NCI-H1436 (cell line): ENCODE measurements at places on chromosomes 3 and 15.

DNA sequence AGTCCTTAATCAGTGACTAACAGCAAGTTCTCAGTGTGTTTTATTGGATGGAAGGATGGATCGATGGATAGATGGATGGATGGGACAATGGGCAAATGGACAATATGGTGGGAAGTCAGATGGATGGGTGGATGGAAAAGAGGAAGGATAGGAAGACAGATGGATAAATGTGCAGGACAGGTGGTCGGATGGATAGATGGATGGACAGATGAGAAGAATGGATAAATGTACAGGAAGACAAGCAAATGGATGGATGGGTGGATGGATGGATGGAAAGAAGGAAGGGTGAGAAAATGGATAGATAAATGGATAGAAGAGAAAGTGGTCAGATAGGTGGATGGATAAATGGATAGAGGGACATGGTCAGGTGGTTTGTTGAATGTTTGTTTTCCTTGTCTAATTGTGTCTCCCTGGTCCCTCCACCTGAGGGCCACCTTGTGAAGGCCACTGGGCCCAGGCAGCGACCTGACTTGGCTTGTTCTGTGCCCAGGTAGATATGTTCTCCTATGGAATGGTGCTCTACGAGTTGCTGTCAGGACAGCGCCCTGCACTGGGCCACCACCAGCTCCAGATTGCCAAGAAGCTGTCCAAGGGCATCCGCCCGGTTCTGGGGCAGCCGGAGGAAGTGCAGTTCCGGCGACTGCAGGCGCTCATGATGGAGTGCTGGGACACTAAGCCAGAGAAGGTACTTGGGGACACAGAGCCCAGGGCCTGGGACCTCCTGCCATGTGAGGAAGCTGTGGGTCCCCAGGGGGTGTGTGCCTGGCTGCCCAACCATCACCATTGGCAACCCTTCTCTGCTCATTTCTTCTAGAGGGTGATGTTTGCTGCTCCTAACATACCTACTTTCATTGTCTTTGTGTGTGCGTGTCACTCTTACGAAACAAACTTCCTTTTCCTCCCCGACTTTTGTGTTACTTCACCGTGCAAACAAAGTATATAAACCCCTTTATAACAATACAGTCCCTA lies 137.5 kb downstream of the LRRK1 start:
- no peak for DNase-seq

- no peak for DNase-seq
These were observed 170.4 kb downstream of the P3H2 start for GRCh38 chr3:189950258-189950657.

- no peak for DNase-seq
These were observed 71.7 kb upstream of the CFAP20DC start for GRCh38 chr3:59121346-59122144.

- no peak for DNase-seq
These were observed 19.1 kb downstream of the ZDHHC19 start for GRCh38 chr3:196192036-196192523.

GRCh38 chr15:74343797-74344127 lies 23.7 kb downstream of the CYP11A1 start:
- no peak for DNase-seq

- DNase-seq: no peak
These were observed 4.6 kb downstream of the SENP5 start for GRCh38 chr3:196872316-196872715.

- no peak for DNase-seq
These were observed 47.4 kb downstream of the UACA start for GRCh38 chr15:70715840-70716485.

DNA sequence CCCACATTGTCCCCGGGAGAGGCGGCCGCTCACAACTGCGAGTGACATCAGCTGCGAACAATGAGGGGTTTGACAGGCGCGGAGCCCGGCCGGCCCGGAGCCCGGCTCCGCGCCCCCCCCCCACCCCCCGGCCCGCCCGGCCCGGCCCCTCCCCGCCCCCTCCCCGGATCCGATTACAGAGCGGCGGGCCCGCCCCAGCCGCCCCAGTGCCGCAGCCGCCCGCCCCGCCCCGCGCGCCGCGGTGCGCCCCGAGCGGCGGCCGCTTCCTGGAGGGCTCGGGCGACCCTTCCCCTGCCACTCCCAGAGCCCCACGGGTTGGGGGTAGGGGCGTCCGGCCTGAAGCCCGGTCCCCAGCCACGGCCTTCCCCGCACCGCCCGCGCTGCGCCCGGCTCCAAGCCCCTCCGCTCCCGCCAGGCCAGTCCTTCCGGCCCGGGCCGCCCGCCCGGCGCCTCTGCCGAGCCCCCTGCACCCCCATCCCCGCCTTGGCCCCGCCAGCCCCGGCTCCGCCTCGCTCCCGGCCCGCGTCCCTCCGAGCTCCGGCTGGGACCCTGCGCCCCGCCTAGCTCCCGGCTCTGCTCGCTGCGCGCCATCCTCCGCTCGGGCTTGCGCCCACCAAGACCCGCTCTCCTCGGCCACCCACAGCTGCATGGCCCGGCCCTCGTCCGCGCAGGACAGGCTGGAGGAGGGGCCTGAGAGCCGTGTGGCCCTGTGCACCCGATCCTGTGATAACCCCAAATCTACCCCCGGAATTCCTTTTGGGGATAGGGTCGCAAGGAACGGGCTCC lies at the start of gene PCBP4:
PCBP4 (minus strand) TSS at position 71 of the 786 bp plus-strand sequence. CDS start 6,214 bp downstream, outside the sequence.
- no peak for DNase-seq

DNA sequence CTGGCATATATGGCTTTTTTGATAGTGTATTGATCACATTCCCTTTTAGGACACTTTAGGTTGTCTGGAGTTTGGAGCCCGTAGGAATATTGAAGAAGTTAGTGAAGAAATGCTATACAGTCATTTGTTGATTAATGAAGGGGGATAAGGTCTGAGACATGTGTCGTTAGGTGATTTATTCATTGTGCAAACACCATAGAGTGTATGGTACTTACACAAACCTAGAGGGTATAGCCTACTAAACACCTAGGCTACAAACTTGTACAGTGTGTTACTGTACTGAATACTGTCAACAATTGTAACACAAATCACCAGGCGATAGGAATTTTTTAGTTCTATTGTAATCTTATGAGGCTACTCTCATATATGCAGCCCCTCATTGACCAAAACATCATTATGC lies 3.3 kb downstream of the TPM1 start:
- no peak for DNase-seq

DNA sequence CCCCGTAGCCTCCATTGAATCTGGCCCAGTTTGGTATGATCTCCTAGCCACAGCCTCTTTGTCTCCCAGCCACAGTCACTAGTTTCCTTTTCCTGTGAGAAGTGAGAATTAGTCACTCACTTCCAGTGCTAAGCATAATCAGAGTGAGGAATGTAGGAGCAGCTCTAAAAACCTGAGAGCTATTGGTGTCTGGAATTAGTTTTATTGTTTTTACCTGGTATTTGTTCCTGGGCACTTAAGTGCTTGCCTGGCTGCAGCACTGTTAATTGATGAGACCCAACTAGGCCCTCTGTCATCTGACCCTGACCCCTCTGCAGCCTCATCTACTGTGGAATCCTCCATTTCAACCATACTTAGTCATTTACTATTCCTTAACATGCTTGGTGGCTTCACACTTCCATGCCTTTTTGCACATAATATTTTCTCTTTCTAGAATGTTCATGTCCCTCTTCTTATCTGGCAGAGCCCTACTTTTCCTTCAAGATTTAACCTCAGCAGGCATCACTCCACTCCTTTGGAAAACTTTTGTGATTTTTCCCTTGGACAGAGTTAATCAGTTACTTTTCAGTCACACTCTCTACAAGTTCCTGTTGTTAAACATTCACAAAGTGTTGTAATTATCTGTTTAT lies 48.8 kb downstream of the PDE8A start:
- no peak for DNase-seq

GRCh38 chr3:14598143-14598569 lies 53.4 kb upstream of the CCDC174 start:
- peak; percentile 15 for DNase-seq

- DNase-seq: no peak
These were observed 100.7 kb downstream of the CACNA2D3 start for GRCh38 chr3:54223063-54223462.

DNA sequence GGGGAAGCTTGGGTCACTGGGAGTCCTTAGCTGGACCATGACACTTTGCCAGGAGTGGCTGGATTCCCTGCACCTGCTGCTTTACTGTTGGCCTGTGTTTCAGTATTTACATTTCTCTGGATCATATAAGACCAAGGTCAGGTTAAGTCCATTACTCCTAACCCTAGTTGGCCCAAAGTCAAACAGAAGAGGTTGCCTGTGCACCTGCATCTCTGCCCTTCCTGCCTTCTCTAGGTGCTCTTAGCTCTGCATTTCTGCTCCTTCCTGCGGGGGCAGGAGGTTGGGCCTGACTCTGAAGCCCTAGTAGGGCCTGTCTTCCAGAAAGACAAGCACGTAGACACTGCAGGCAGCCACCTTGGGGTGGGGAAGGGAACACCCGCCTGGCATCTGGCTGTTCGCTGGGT lies 124.3 kb downstream of the RPLP1 start:
- DNase-seq: no peak

- no peak for DNase-seq
These were observed 3.3 kb downstream of the LYSMD4 start for GRCh38 chr15:99729920-99730319.

DNA sequence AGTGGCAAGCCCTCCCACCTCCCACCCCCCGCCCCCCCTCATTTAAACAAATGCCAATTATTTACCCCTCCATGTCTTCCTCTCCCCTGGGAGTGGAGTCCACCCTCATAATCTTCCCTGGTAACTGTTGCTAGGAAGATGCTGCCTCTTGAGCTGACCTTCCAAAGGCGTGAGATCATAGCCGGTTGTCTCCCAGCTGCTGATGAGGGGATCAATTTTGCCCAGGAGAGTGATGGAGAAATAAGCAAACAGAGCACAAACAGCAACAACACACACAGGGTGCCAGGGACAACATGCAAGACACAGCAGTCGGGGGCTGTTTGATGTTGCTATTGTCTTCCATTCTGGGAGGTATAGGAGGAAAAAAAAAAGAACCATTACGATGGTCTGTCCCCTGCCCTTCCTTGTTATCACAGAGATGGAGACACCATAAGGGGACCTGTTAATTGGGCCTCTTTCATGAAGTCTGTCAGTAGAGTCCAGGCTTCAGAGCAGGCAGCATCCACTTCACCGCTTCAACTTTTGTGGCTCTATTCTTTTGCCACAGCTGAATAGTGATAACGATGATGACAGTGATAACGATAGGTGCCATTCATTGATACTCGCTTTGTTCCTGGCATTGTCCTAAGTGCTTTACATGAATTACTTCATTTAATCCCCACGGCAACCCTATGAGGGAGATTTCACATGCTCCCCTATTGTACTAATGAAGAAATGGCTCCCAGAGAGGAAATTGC lies 76.9 kb upstream of the RGMA start:
- no peak for DNase-seq

- DNase-seq: no peak
These were observed 124.7 kb upstream of the CCNL1 start for GRCh38 chr3:157284688-157285087.

DNA sequence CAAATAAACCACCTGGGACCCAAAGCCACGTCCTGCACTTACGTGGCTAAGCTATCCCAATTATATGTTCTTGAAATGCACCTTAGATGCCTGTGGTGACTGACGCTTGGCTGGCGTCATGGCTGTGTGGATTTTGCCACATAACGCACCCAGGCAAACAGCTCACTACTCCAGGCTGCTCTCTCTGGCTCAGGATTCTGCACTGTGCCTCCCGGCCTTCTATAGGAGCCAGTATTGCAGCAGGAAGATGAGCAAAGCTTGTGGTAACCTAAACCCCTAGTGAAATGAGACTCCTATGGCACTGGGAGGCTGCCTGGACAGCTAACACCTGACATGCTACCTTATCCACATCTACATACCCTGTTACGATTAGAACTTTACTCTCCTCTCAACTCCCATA lies 179.3 kb downstream of the THRB start:
- DNase-seq: no peak

- no peak for DNase-seq
These were observed 168.3 kb downstream of the GHSR start for GRCh38 chr3:172279974-172280373.

DNA sequence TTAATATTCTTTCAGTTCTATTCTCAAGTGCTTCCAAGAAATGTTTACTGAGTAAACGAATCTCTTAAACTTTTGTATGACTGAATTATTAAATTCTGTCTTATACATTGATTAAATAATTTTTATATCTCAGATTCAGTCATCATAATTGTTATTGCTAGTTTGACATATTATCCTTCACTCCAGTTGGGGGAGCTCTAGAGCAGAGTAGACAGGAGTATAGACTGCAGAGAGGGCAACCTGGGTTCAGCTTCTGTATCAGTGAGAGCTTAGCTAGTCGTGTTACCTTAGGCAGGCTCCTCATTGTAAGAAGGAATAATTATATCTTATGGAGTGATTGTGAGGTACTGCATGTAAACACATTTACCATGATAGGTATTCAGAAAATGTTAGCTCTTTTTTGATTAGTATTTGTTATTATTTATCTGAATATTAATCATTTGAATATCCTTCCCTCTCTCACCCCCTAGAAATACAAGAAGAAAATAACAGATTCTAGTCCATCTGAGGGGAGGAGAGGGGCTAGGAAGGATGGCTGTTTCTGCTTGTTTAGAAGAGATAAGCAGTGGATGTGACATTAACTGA lies 31.0 kb upstream of the ZCWPW2 start:
- peak; percentile 28 for DNase-seq

DNA sequence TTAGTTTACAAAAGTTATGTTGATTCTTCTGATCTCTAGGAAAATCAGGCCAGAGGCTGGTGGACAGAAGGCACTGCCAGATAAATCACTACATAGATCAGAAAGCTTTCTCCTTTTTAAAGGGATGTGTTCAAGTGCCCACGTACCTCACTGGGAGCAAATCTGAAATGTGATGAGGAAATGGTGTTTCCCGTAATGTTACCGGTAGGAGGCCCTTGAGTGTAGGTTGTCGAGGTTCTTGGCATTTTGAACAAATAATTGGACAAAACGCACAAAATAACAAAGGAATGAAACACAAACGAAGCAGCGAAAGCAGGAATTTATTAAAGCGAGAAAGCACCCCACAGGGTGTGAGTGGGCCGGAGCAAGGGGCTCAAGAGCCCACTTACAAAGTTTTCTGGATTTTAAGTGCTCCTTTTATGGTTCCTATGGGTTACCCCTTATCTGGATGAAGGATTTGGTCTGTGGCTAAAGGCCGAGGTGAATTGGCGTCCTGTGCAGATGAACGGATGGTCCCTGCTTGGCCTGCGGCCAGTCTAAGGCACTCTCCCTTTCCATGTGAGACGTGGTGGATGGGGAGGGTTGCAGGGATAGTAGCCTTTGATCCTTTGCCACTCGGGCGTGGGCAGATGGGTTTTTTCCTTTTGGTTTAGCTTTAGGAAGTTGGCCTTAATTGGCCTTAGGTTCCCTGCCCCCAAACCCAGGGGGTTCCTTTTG lies 1.0 kb downstream of the SNX1 start:
- DNase-seq: no peak

DNA sequence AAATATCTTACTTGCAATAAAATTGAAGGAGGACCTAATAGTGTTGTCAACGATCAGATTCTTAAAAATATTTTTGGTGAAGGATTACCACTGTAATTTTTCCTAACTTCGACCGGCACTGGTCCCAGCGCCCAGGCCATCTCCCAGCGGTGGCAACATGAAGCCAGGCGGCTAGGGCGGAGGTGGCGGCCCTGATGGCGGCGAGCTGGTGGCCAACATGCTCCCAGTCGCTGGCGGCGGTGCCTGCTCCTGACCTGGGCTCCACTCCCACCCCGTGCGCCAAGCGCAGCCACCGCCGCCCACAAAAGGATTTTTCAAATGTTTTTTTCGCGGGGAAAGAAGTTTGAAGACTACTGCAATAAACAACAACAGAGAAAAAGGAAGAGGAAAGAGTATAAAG lies 56.5 kb upstream of the B3GALNT1 start:
- no peak for DNase-seq

- no peak for DNase-seq
These were observed 154.2 kb downstream of the GABRG3 start for GRCh38 chr15:27125185-27125584.

- DNase-seq: no peak
These were observed 1.5 kb downstream of the NSUN3 start for GRCh38 chr3:94064243-94064860.
